Frontal cortex (tissue), 4 donors: ENCODE measurements at places on chromosomes 16 and 17.

- peak; percentile 84 for DNase-seq
These were observed 697 bp downstream of the CTF1 start for GRCh38 chr16:30896889-30897733.

DNA sequence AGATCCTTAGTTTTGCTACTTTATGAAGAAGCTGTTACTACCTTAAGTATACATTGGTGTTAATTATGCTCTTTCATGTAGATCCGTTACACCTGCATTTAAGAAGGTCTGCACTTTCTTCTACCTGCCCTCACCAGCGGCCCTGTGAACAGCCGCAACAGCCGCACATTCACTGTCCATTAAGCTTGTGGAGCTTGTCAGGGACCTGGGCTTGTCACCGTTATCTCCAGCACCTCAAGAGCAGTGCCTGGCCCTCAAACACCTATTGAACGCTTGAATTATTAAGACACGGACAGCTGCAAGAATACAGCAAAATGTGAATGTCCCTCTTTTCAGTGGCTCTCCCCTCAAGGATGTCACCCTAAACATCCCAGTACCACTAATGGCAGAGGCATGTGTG, 3.0 kb upstream of the MXRA7 start:
- DNase-seq: no peak

GRCh38 chr16:69626256-69626655, 60.5 kb downstream of the NFAT5 start:
- no peak for DNase-seq

DNA sequence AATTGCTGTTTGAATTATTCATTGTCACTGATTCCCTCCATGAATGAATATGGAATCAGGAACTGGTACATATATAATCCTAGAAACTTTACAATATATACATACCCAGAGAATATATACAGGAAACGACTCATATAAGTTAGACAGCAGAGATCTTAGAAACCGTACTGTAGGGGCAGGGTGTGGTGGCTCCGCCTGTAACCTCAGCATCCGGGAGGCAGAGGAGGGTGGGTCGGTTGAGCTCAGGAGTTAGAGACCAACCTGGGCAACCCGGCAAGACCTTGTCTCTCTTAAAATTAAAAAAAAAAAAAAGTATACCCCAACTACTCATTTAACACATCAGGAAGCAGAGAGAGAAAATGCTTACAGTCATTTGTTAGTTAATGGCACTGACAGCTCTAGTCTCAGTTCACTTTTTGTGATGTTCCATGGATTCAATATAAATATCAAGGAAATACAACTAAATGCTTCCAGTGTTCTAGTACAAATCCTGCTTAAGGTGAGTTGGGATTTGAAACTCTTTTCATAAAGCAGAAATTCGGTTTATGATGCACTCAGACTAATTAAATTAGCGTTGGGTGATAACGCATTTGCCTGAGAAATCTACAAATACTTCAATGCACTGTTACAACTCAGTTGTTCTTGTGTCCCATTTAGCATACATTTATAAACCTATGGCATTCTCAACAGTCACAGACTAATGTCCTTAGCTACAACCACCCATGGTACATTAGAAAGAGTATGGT, 5.6 kb downstream of the GLG1 start:
- no peak for DNase-seq

- DNase-seq: peak; percentile 93
These were observed 14.0 kb downstream of the UBALD2 start for GRCh38 chr17:76278952-76279741.

- no peak for DNase-seq
These were observed 16.2 kb downstream of the MYLK3 start for GRCh38 chr16:46731691-46732555.

DNA sequence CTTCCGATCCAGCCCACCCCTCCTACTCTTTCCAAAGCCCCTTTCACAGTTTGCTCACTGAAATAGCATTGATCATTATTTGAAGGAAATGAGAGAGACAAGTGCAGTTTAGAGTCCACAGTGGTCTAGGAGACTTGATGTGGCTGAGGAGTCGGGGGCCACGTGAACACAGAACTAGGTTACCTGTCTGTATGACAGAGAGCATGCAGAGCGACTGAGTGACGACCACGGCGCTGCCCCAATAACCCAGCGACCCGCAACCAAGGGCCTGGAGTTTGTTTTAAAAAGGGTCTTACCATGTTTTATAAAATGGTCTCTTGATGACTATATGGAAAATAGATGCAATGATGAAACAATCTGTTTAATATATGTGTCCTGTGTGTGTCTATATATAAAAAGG, 39.5 kb downstream of the NDEL1 start:
- no peak for DNase-seq

- no peak for DNase-seq
These were observed 44.4 kb upstream of the ZFHX3 start for GRCh38 chr16:73092236-73092781.

DNA sequence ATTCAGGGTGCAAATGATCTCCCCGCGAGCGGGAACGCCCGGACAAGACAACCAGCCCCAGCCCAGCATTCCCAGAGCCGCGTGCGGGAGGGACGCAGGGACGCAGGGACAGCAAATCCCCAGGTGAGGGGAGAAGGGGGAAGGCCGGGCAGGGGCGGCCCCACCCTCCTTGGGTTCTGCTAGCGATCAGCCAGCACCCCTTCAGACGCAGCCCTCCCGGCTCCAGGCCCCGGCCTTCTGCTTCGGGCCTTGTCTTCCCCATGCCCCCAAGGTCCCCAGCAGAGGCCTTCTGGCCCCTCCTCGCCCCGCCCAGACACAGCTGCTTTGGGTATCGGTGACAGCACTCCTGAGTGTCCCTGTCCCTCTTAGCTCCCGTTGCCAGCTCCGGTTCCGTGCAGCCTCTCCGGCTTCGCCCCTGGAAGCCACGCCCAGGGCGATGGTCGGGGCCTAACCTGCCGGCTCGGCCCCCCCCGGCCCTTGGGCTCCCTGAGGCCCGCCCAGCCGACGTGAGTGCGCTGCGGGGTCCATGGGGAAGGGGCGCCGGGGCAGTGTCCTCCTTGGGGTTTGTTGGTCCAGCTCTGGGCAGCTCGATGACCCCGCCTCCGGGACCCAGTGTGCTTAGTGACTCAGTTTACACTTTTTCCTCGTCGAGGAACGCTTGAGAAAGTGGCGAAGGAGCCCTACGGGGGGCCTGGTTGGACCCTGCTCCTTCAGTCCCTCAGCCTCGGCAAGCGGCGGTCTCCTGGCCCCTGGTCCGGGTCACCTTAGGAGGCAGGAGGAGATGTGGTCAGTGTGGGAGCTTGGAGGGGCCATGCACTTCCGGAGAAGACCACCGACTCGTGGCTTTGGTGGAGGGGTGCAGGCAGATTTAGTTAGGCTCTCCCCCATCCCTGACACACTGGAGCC, 50.5 kb upstream of the AMZ2 start:
- peak; percentile 32 for DNase-seq

DNA sequence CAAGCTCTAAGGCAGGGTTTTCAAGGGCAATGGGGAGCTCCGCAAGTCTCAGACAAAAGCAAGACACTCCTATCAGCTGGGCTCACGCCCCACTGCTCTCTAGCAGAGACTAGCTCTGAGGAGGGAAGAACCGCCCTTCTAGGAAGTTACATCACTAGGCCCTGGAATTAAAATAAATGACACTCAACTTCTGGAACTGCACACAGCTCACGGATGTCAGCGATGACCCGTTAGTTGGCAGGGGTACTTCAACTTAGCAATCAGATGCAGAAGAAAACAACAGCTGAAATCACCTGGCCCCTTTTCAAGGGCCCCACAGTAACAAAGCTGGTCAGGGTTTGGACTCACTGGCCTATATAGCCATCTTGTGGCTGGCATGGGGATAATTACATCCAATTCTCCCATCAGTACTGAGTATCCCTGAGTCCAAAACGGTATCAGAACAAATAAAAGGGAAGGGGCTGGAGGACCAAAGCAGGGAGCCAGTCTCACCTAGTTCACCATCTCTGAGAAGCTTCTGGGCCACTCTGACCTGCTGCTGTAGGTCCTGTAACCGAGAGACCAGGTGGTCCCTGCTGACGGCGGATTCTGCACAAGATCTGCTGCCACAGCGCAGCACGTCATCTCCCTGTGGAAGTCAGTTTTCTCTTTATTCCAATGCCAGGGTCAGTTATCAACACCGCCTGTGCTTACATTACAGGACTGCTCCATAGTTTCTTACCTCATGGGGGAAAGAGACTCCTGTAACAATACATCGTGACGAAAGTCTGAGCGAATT, 22.2 kb downstream of the SERPINF1 start:
- peak; percentile 38 for DNase-seq

DNA sequence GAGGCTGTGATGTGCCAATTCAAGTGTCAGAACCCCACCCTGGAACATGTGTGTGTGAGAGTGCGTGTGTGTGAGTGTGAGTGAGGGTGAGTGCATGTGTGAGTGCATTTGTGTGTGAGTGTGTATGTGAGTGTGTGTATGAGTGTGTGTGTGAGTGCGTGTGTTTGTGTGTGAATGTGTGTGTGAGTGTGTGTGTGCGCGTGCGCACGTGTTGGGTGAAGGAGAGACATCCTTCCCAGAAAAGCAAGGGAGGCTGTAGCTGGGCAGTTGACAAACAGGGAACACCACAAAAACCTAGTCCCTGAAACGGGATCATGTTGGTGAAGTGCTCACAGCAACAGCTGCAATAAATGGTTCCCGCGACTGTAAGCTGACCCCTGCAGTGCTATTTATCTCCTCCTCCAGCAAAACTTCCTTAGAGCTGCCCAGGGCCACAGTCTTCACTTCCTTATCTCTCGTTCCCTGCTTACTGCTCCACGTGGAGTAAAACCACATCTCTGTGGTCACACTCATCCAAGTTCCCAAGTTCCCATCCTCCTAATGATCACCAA, 40.1 kb upstream of the RPL38 start:
- DNase-seq: no peak

DNA sequence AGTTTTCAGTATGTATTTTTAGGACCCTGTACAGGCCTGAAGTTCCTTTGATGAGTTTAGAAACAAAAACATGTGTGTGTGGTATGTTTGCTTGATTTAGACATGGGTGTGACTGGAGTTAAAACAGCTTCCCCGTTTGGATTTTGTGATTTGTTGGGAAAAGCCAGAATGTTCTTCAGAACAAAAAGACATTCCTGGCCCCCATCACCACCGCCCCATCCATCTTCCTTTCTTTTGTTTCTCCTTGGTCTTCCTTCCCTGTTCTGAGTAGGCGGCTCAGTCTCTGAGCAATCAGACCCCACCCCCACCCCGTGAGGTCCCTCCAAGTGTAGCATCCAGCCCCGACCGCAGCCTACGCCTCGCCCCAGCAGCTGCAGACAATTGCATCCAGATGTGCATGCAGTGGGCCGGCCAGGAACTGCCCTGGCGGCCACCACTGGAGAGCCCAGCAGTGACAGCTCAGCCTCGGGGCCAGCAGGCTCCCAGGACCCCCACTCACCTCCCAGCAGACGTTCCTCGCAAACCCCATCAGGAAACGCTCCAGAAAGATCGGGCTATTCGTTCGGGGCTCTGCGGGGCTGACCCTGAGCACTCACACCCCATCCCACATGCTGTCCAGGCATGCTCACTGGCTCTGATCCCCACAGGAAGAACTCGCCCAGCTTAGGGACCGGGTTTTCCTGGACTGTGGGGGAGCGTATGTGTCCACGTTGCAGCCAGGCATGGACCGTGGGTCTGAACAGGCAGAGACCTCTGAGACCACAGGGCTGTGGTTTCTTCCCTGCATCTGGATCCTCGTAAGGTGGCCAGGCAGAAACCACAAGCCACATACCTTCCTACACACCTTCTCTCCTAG, 99.8 kb upstream of the CDH5 start:
- DNase-seq: no peak

DNA sequence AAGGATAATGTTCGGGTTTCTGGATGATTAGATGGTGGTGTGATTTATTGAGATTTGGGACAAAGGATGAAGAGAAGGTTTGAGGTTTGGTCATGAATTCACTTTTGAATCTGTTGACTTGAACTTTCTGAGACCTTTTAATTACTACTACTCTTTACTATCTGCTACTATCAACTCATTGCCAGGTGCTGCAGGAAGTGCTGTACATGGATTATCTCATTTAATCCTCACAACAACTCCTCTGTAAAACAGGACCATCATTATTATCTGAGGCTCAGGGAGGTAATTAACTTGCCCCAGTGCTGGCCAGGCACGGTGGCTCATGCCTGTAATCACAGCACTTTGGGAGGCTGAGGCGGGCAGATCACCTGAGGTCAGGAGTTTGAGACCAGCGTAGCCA, 2.9 kb upstream of the ANKRD40 start:
- no peak for DNase-seq

- no peak for DNase-seq
These were observed 108.1 kb downstream of the ABCC12 start for GRCh38 chr16:48047720-48048119.

GRCh38 chr16:84033251-84034195, 9.1 kb downstream of the SLC38A8 start:
- no peak for DNase-seq

DNA sequence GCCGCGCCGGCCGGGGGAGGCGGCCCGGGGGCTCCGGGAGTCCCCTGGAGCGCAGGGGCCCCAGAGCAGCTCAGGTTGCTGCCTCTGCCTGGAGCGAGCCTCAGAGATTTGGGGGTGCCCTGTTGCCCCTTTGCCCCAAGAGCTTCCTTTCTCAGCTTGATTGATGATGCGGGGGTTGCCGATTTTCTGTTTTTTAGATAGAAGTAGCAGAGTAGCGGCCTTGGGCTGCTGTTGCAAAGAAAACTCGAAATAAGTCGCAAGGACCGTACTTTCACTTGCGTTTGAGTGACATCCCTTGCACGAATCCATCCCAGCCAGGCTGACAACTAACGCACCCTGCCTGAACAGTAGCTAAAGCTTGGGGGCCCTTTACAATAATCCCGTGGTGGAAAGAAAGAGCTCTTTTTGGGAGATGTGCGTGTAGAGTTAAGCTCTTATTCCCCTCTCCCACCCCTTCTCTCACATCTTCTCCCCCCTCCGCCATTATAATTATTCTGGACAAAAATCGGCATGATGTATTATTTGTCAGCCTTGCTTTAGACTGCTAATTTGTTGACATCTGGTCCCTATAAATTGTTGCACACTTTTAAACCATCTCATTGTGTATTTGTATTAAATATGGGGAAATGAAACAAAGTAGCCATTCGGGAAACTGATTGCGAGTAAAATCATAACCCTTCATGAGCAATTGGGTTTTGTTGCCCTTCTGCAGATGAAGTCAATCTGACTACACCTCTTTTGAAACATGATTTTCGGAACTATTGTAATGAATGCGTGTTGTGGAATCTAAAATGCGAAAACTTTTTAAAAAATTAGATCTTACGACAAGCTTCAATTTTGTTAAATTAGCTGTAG, 873 bp downstream of the USP10 start:
- DNase-seq: peak; percentile 41

- DNase-seq: no peak
These were observed 7.5 kb downstream of the SLC5A11 start for GRCh38 chr16:24853169-24853824.

GRCh38 chr16:4924593-4925292, 12.2 kb downstream of the PPL start:
- no peak for DNase-seq
